Breast epithelium (tissue), 4 donors: ENCODE measurements at places on chromosomes 7 and 10. TPM values are rescaled to one million over a fixed set of nuclear protein-coding genes. Genes with fewer than 3 reads are reported as not detected.

DNA sequence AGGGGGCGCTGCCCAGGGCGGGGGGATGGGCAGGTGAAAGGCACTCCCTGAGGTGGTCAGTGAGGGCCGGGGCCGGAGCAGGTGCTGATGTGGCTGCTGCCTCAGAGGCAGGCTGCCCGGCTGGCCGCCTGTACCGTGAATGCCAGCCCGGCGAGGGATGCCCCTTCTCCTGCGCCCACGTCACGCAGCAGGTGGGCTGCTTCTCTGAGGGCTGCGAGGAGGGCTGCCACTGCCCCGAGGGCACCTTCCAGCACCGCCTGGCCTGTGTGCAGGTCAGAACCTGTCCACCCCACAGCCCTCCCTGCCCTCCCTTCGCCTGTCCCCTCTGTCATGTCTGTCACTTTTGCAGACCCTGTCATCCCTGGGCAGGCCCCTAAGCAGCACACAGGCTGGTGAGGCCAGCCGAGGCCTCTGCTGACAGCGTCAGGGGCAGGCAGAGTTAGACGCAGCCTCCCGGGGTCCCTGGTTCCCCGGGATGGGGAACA lies 21.9 kb upstream of the ZNF862 start:
- H3K36me3 ChIP-seq = no peaks in the 10 kb centered on the region
- no peaks in the 10 kb centered on the region for H3K27me3 ChIP-seq
- H3K4me3 ChIP-seq = no peak overlapping the region
- H3K27ac ChIP-seq = no peak overlapping the region
- H3K4me1 ChIP-seq = no peaks in the 10 kb centered on the region
- DNase-seq = no peak

DNA sequence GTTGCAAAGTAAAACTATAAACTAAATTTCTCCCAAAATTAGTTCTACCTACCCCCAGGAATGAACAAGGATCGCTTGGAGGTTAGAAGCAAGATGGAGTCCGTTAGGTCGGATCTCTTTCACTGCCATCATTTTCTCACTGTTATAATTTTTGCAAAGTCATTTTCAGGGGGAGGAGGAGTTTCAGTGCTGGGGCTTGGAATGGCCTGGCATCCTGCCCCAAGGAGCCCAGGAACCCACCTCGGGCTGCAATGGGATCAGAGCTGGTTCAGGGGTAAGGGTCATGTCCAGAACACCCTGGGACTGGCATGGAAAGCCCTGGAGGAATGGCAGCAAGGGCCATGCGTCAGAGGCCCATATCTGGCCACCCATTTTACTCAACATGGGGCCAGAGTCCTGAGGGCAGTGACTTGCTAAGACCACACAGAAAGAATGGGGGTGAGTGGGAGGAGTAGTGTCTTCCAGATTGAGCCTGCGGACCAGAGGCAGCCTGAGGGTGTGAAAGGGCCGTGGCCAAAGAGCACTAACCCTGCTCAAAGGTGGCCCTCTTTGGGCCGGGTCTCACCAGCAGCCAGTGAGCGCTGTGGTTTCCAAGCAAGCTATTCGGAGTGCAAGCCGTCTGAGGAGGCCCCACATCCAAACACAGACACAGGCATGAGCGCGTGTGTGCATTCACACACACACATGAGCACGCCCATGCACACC lies 31.8 kb downstream of the GPRIN2 start:
- no peaks in the 10 kb centered on the region for H3K27me3 ChIP-seq
- no peak for DNase-seq
- no peaks in the 10 kb centered on the region for H3K4me1 ChIP-seq

DNA sequence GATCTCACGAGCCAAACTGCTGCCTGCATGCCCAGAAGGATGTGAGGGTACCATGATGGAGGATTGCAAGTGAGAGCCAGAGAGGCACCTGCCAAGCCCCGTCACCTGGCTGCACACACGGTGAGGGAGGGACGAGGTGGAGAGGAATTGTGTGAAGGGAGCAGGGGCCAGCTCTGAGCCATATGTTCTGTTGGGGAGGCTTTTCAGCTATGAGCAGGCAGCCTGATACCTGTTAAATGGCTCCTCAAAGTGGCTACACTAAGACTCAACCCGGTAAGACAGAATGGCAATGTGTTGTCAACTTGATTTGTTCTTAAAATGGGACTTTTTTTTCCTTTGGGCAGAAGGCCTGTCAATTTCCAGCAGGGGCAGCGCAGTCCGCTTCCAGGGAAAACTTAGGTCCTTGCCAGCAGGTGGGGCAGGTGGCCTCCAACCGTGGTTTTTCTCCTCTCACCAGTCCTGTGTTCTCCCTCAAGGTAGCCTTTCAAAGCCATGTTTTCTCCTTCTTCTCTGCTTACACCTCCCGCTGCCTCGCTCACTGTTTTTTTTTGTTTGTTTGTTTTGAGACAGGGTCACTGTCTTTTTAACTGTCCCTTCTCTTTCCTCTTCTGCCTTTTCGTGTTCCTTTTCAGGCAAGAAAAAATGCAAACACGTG lies 57.7 kb upstream of the ZNRF2 start:
- H3K27me3 ChIP-seq = no peaks in the 10 kb centered on the region
- no peak overlapping the region for H3K4me3 ChIP-seq
- H3K4me1 ChIP-seq = peaks cover 16% of the 10 kb centered on the region
- H3K27ac ChIP-seq = peak overlapping the region; percentile 88
- no peak for DNase-seq
- H3K36me3 ChIP-seq = no peaks in the 10 kb centered on the region

Gene GRM3
- not detected for total RNA-seq

- DNase-seq = no peak
- H3K27ac ChIP-seq = peak overlapping the region; percentile 96
- H3K4me3 ChIP-seq = no peak overlapping the region
Measured at GRCh38 chr7:42495256-42495655, 258.2 kb upstream of the GLI3 start.

Gene VSTM2A
- total RNA-seq = not detected

Gene TAS2R41
- total RNA-seq = not detected

Gene SH2D4B
- not detected for total RNA-seq

Gene BRI3
- total RNA-seq = 85.5 TPM

DNA sequence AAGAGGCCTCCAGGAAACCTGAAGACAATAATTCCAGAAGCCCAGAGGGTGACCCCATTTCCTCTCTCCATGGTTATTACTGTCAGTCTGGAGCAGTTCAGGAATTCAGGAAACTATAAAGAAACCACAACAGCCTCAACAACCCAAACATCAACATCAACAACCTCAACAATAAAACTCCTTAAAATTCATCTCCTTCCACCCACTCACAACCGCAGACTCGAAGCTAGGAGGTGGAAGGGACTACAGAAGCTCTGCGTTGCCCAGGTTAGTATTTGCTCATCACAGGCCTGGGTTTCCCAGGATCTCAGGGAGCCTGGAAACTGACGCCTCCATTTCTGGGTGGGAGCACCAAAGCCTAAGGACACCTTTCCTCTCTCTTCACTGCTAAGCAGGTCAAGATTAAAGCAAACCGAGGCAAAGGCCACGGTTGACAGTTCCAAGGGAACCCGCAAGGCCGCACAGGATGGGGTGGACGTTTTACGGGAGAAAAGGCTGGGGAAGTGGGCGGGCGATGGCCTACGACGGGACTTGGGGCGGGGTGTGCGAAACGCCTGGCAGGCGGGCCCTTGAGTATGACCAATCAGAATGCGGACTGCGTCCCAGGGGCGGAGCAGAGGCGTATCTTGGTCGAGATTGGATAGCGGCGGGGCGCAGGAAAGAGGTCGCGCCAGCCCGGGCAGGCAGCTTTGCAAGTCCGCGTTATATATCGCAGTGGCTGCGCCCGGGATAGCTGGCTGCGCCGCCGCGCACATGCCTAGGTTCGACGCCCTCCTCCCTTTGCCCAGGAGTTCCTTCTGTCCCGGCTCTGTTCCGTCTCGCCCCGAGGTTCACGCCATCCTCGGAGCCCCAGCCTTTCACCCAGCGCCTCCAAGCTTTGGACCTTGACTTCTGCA lies at the start of gene ELOVL3:
Gene ELOVL3 (plus strand): TSS at position 654 of the 896 bp plus-strand sequence. CDS start 250 bp downstream, outside the sequence.
- peak within 1 kb of the TSS; percentile 83 for H3K27ac ChIP-seq
- H3K36me3 ChIP-seq = no peaks in the 10 kb centered on the region
- peak; percentile 88 for DNase-seq
- H3K4me1 ChIP-seq = no peaks in the 10 kb centered on the region

- H3K4me3 ChIP-seq = no peak overlapping the region
- no peaks in the 10 kb centered on the region for H3K36me3 ChIP-seq
- no peaks in the 10 kb centered on the region for H3K4me1 ChIP-seq
- H3K27me3 ChIP-seq = no peaks in the 10 kb centered on the region
- no peak overlapping the region for H3K27ac ChIP-seq
Measured at GRCh38 chr7:88500131-88500530, 193.4 kb upstream of the STEAP4 start.

- H3K36me3 ChIP-seq = no peaks in the 10 kb centered on the region
- DNase-seq = no peak
- H3K27me3 ChIP-seq = no peaks in the 10 kb centered on the region
- H3K4me1 ChIP-seq = peaks cover 22% of the 10 kb centered on the region
- H3K4me3 ChIP-seq = peak overlapping the region; percentile 68
Measured at GRCh38 chr7:74092964-74093471, 9.4 kb downstream of the LIMK1 start.

Gene SLC26A3
- total RNA-seq = not detected

DNA sequence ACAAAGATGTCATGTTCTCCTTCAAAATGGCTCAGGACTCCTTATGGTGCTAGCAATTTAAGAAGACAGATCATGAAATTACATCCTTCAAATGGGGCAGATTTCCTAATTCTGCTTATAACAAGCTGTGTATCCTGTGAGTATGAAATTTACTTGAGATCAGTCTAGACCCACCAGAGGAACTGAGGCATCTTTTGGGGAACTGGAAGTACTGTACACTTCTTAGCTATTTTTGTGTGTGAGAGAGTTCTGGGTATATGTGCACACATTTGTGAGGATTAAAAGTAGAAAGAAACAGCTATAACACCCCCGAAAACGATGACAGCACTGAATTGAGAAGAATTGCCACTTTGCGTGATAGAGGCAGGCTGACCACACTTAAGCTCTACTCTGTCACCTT lies 187.0 kb upstream of the CCDC6 start:
- H3K27me3 ChIP-seq = no peaks in the 10 kb centered on the region
- no peak overlapping the region for H3K27ac ChIP-seq
- no peaks in the 10 kb centered on the region for H3K36me3 ChIP-seq
- H3K4me3 ChIP-seq = no peak overlapping the region

DNA sequence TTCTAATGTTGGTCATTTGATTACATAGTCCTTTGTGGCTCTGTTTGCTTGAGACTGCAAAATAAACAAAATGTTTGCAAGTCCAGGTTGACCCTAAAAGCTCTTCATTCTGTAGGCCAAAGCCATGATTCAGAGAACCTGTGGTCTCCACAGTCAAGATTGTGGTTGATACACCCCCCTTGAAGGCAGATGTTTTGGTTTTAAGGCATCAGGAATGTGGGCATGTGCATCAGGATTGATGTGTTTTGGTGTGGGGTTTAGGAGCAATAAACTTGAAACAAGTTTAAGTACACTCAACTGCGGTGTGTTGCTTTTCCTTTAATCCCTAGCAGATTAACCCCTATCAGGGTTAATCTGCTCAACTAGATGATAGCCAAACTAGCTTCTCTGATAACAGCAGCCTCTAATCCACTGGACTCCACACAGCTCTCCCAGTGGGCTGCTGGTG lies 379.1 kb upstream of the GALNT17 start:
- DNase-seq = no peak
- H3K27me3 ChIP-seq = no peaks in the 10 kb centered on the region

DNA sequence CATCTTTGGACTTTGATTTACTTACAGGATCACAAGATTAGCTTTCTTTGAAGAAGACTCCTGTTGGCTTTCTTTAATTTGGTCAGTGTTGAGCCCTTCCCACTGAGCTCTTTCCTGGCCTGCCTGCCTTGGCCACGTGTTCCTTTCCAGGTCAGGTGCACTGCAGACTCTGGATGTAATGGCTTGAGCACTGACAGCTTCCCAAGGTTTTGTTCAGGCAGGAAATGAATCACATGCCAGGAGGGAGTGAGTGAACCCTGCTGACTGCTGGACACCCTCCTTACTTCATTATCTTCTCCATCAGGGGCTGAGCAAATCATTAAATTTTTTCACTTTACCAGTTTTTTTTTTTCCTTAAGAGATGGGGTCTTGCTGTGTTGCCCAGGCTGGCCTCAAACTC lies 29.8 kb downstream of the SNX10 start:
- no peak for DNase-seq
- no peak overlapping the region for H3K4me3 ChIP-seq
- no peaks in the 10 kb centered on the region for H3K36me3 ChIP-seq
- H3K27ac ChIP-seq = no peak overlapping the region

Gene IFRD1
- 82.7 TPM for total RNA-seq

Gene PMPCB
- total RNA-seq = 58.4 TPM

Gene INHBA
- total RNA-seq = 0.64 TPM

- H3K36me3 ChIP-seq = no peaks in the 10 kb centered on the region
- DNase-seq = no peak
- peaks cover 6% of the 10 kb centered on the region for H3K4me1 ChIP-seq
Measured at GRCh38 chr7:2158331-2159175, 74.2 kb downstream of the MAD1L1 start.

Gene JAKMIP3
- total RNA-seq = 0.98 TPM

DNA sequence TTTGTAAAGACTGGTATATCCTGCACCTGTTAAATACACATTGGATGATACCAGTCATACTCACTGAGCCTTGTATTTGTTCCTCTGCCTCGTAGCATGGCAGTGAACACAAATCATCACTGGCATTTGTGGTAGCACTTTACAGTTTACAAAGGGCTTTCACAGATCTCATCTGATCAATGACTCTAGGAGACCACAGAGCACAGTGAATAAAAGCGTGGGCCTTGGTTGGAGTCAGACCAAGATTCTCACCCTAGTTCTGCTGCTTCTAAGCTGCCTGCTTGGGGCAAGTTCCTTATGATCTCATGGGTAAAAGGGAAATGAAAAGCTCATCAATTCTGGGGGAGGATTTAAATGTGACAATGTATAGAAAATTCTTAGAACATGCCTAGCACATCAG lies 129.9 kb upstream of the AGK start:
- H3K36me3 ChIP-seq = no peaks in the 10 kb centered on the region
- no peak for DNase-seq
- no peaks in the 10 kb centered on the region for H3K4me1 ChIP-seq

- no peaks in the 10 kb centered on the region for H3K27me3 ChIP-seq
- H3K4me3 ChIP-seq = no peak overlapping the region
- DNase-seq = no peak
Measured at GRCh38 chr10:109676703-109677102, 246.6 kb downstream of the XPNPEP1 start.

GRCh38 chr7:131154380-131154779 lies 173.3 kb upstream of the MKLN1 start:
- H3K27me3 ChIP-seq = no peaks in the 10 kb centered on the region
- no peak for DNase-seq
- H3K4me1 ChIP-seq = no peaks in the 10 kb centered on the region
- H3K36me3 ChIP-seq = no peaks in the 10 kb centered on the region
- H3K27ac ChIP-seq = no peak overlapping the region

- no peaks in the 10 kb centered on the region for H3K36me3 ChIP-seq
- no peak for DNase-seq
- no peak overlapping the region for H3K27ac ChIP-seq
Measured at GRCh38 chr7:136957391-136957790, 88.9 kb downstream of the CHRM2 start.

Gene ARL5B
- total RNA-seq = 7.8 TPM

DNA sequence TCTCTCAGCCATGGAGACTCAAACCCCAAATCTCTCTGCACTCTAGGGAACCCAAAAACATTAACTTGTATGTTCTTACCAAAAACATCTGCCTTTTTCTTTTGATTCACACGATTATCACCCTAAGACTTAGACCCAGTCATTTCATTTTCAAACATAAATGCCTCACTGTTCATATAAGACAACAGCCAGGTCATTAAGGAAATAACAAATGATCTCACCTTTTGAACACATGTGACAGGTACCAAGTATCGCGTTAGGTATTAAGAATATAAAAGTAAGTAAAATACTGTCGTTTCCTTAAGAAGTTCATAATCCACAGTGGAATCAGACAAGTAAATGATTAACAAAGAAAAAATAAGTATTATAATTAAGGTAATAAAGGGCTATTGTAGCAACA lies 8.8 kb downstream of the TM9SF3 start:
- no peaks in the 10 kb centered on the region for H3K27me3 ChIP-seq
- peaks cover 7% of the 10 kb centered on the region for H3K4me1 ChIP-seq
- H3K4me3 ChIP-seq = no peak overlapping the region
- peak overlapping the region; percentile 35 for H3K27ac ChIP-seq
- H3K36me3 ChIP-seq = no peaks in the 10 kb centered on the region
